ENCODE measurements at places on chromosomes 3 and 15. TPM values are rescaled to one million over a fixed set of nuclear protein-coding genes. Genes with fewer than 3 reads are reported as not detected.
A peak's percentile ranks its signal among the peaks of the same experiment; 100 is the strongest.

GRCh38 chr3:186417791-186418190 lies 55.8 kb upstream of the DGKG start:
- peaks cover 3% of the 10 kb centered on the region for H3K27me3 ChIP-seq
- H3K27ac ChIP-seq, result no peak overlapping the region
- H3K36me3 ChIP-seq, result no peaks in the 10 kb centered on the region
- no peak overlapping the region for H3K4me3 ChIP-seq
- no peak for DNase-seq
- peaks cover 29% of the 10 kb centered on the region for H3K4me1 ChIP-seq

DNA sequence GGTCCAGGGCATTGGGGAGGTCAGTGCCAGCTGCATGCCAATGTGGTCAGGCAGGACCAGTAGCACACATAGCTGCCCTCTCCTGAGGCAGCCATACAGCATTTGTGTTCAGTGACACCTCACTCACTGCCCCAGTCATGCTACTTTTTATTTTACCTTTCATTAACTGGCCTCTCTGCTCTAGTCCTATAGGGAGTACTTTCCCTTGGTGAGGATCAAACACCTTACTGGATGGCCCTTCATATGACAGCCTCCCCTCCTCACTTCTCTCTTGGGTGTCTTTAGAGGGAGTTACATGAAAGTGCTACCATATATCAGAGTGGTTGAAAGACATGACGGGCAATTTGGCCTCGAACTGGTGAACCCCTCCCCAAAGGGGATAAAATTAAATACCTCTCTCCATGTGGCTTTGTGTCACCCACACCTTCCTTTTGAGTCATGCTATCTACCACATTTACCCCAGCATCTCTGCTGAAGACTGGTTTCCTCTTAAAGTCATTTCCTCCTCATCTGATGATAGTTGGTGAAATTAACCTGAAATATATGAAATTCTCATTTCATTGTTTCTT lies 17.6 kb downstream of the RLBP1 start:
- no peak overlapping the region for H3K27ac ChIP-seq
- no peak overlapping the region for H3K4me3 ChIP-seq
- H3K36me3 ChIP-seq, result no peaks in the 10 kb centered on the region
- no peaks in the 10 kb centered on the region for H3K27me3 ChIP-seq
- no peak for DNase-seq

DNA sequence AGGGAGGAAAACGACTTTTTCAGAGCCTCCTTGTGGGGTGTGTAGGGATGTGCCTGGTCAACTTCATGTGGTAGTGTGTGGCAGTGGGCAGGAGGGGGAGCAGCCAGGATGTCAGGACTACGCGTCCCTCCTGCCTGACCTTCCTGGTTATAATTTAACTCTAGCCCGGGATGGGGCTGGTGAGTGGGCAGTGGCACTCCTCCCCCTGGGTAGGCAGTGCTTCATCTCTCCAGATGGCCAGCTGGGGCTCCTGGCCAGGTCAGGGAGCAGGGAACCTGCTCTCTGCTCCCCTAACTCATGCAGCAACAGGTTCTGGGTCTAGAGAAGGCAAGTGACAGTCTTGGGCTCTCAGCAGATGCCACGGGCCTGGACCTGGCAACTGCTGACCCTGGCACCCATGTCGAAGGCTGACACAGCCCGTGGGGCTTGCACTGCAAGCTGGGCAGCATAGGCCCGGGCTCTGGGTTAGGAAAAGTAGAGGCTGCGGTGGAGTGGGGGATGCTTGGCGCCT lies 2.6 kb downstream of the ITIH4 start:
- peaks cover 24% of the 10 kb centered on the region for H3K4me1 ChIP-seq
- H3K36me3 ChIP-seq, result no peaks in the 10 kb centered on the region
- no peak overlapping the region for H3K27ac ChIP-seq
- DNase-seq, result no peak

DNA sequence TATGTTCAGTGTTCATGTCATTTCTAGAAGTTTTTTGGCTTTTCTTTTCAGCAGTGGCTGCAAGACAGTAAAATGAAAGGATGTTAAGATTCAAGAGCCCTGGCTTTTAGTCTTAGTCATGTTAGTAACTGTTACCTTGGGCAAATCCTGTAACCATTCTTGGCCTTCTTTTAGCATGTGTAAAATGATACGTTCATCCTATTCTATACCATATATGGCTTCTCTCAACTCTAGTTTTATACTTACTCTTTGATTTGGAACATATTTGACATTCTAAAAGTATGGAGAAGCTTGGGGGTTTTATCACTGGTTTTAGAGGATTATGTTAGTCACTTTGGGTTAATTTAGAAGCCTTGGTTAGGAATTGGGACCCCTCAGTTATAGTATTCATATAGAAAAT lies 20.1 kb downstream of the GTF2E1 start:
- H3K4me3 ChIP-seq, result no peak overlapping the region
- no peaks in the 10 kb centered on the region for H3K27me3 ChIP-seq
- no peak overlapping the region for H3K27ac ChIP-seq
- H3K36me3 ChIP-seq, result no peaks in the 10 kb centered on the region
- DNase-seq, result no peak

DNA sequence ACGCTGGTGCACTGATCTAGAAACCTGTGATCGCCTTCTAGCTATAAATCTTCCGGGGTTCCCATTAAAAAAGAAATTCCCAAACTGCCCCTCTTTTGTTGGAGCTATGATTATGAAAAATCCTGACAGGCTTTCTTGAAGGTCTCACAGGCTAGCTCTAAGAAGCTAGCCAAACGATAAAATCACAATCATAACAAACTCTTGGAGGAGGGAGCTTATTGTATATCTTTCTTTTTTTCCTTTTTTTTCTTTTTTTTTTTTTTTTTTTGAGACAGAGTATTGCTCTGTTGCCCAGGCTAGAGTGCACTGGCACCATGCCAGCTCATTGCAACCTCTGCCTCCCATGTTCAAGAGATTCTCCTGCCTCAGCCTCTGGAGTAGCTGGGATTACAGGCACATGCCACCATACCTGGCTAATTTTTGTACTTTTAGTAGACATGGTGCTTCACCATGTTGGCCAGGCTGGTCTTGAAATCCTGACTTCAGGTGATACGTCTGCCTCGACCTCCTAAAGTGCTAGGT lies 72.0 kb downstream of the MYO1E start:
- DNase-seq, result no peak
- H3K27ac ChIP-seq, result no peak overlapping the region
- peaks cover 12% of the 10 kb centered on the region for H3K4me1 ChIP-seq
- H3K4me3 ChIP-seq, result no peak overlapping the region
- H3K36me3 ChIP-seq, result no peaks in the 10 kb centered on the region

DNA sequence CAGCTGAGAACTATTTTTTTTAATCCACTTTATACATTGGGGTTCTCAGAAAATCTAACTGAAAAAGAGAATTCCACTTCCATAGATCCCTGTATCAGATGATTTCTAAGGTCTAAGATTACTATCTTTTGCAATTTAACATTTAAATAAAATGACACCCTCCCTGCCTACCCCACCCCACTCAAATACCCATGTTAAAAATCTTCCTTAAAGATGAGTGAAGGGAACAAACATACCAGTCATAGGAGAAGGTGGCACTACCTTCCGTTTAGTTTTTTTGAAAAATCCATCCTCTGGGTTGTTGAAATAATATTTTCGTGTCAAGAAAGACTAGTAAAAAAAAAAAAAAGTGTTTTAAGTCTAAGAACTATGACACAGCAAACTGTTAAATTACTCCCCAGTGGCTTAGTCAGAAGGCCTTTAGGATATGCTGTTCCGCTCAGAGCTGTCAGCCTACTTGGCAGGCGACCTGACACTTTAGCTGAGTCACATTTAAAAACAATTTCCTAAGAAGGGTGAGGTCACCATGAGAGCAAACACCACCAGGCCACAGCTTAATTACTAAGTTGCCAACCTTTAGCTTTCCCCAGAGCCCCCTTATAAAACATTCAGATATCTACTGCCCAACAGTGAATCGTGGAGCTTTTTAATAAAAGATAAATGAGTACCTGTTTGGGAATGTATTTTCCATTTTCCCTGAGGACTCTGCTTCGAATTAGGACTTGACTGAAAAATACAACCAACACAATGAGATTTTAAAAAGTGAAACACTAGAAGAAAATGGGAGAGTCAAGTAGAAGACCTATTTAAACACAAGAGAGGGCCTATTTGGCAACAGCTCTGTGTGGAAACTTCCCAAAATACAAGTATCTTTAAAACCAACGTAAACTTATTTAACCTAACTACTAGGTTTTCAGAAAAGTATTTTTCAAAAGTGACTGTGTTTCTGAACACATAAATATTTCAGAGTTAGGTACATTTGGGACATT lies 9.6 kb downstream of the EMC3 start:
- H3K27me3 ChIP-seq, result no peaks in the 10 kb centered on the region
- no peak overlapping the region for H3K4me3 ChIP-seq
- H3K36me3 ChIP-seq, result peaks cover 33% of the 10 kb centered on the region
- peak overlapping the region; percentile 81 for H3K27ac ChIP-seq
- peaks cover 9% of the 10 kb centered on the region for H3K4me1 ChIP-seq
- peak; percentile 89 for DNase-seq

PCOLCE2 gene
- 14.6 TPM for total RNA-seq
